ENCODE measurements at places on chromosomes 4 and X.

DNA sequence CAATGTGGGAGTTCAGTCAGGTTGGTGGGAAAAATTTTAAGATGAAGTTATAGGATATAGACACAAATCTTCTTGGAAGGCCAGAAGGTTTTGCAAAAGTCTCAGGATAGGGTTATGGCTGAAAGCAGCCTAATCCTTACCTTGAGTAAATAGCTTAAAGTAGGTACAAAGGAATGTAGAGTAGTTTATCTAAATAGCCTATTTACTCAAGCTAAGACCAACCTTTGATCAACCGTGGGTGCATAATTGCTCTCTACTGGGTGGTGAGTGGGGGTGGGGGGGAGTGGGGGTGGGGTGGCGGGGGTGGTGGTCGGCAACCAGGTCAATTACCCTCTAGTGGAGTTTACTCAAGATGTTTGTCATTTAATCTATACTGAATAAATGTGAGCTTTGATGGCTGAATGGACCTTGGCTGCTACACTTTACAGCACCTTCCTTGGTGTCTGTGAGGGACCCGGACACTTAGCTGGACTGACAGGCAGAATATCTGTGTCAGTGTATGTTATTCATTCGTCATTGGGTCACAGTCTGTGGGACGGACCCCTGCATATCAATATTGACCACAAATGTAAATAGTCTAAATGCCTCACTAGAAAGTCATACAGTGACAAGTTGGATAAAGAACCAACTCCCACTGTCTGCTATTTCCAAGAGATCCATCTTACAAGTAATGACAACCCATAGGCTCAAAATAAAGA, 545.7 kb upstream of the PABPC4L start:
- DNase-seq: no peak

GRCh38 chrX:72714478-72714916, 391 bp upstream of the PHKA1 start:
- no peak for DNase-seq

- DNase-seq: no peak
Measured at GRCh38 chr4:19010761-19011160, 989.2 kb upstream of the LCORL start.

DNA sequence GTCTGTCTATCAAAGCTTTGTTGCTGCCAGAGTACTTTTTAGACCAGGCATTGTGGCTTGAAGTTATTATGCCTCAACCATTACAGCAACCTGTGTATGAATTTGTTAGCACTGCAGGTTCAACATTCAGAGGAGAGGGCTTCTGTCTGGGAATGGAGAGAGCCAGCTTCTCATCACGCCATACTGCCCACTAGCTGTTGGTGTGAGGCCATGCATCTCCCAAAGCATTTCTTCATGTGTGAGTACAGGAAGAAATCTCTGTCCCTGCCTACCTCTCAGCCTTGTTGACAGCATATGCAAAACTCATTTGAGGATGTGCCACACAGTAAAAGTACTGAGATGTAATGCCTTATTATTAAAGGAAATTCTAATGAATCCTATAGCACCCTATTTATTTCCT, 76.9 kb upstream of the PPARGC1A start:
- DNase-seq: no peak

DNA sequence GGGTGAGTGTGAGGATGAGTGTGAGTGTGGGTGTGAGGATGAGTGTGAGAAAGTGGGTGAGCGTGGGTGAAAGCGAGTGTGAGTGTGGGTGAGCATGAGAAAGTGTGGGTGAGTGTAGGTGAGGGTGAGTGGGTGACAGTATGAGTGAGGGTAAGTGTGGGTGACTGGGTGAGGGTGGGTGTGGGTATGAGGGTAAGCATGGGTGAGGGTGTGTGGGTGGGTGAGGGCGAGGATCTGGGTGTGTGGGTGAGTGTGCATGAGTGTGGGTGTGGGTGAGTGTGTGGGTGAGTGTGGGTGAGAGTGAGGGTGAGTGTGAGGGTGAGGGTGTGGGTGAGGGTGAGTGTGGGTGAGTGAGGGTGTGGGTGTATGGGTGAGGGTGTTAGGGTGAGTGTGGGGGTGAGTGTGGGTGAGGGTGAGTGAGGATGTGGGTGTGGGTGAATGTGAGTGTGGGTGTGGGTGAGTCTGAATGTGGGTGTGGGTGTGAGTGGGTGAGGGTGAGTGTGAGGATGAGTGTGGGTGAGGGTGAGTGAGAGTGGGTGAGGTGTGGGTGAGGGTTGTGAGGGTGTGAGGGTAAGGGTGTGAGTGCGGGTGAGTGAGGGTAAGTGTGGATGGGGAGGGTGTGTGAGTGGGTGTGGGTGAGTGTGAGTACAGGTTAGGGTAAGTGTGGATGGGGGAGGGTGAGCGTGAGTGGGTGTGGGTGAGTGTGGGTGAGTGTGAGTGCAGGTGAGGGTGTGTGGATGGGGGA, 48.9 kb downstream of the ING2 start:
- no peak for DNase-seq

- no peak for DNase-seq
Measured at GRCh38 chrX:71017396-71017939, 50.7 kb downstream of the SNX12 start.

All from HL-60 (cell line).